ENCODE measurements at places on chromosomes 11 and 22.

GRCh38 chr11:71120471-71120896, 131.9 kb downstream of the SHANK2 start:
- H3K27ac ChIP-seq: no peak overlapping the region
- no peaks in the 10 kb centered on the region for H3K4me1 ChIP-seq
- peak; percentile 8 for DNase-seq
- H3K36me3 ChIP-seq: no peaks in the 10 kb centered on the region

- H3K36me3 ChIP-seq: no peaks in the 10 kb centered on the region
- H3K27me3 ChIP-seq: peaks cover 5% of the 10 kb centered on the region
- no peak overlapping the region for H3K4me3 ChIP-seq
- DNase-seq: no peak
Observed at GRCh38 chr11:12516387-12517105, 139.2 kb downstream of the PARVA start.

DNA sequence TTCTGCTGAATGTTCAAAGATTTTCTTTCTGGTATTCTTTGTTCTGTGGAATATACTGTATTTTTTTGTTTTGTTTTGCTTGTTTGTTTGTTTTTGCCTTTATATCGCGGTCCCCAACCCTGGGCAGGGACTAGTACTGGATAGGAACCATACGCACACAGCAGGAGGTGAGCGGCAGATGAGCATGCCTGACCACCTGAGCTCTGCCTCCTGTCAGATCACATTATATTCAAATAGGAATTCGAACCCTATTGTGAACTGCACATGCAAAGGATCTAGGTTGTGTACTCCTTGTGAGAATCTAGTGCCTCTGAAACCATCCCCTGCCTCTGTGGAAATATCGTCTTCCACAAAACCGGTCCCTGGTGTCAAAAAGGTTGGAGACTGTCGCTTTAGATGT, 83.3 kb upstream of the ANO3 start:
- no peaks in the 10 kb centered on the region for H3K27me3 ChIP-seq
- H3K27ac ChIP-seq: no peak overlapping the region
- no peaks in the 10 kb centered on the region for H3K4me1 ChIP-seq

DNA sequence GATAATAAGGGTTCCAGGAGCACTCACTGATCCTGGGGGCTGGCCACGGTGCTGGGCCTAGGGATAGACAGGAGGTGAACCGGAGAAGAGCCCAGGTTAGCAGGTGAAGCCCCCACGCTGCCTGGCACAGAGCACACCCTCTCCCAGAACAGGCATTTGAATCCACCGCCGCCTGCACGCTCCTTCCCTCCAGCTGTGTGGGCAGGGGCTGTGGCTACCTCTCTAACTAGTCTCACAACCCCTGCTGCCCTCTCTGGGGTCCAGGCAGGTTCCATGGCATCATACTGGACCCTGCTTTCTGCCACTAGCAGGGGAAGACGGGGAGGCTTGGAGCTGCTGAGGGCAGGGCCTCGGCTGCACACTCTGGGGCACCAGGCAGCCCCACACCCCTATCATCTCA, 358.0 kb downstream of the CTTN start:
- H3K27me3 ChIP-seq: peaks cover 2% of the 10 kb centered on the region
- H3K36me3 ChIP-seq: no peaks in the 10 kb centered on the region
- H3K27ac ChIP-seq: no peak overlapping the region
- DNase-seq: no peak
- no peak overlapping the region for H3K4me3 ChIP-seq
- no peaks in the 10 kb centered on the region for H3K4me1 ChIP-seq

DNA sequence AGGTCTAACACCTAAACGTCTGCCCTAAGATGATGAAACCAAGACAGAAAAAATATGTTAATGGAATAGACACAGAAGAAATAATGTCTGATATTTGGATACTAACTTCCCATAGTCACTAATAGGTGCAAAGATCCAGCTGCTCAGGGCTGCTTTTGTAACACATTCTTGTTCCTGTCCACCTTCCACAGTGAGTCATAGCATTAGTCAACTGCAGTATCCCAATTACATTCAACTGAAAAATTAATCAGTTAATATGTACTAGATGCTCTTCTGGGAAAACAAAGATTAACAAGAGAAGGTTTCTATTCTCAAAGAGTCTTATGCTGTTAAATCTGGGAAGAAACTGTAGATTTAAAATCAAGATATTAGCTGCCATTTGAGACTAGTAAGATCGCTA, 47.6 kb downstream of the HEPHL1 start:
- H3K4me1 ChIP-seq: no peaks in the 10 kb centered on the region
- no peaks in the 10 kb centered on the region for H3K36me3 ChIP-seq
- H3K4me3 ChIP-seq: no peak overlapping the region
- H3K27ac ChIP-seq: no peak overlapping the region

DNA sequence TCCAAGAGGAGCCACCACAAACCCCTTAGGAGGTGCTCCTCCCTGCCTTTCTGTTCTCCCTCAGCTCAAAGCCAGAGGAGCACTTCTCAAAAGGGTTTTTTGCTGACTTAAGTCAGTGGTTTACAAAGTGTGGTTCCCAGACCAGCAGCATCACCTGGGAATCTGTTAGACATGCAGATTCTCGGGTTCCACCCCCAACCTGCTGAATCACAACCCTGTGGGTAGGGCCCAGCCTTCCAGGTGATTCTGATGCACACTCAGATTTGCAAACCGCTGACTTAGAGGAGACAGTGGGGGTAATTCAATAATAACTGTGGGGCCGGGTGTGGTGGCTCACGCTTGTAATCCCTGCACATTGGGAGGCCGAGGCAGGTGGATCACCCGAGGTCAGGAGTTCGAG, 22.8 kb downstream of the CREB3L1 start:
- DNase-seq: peak; percentile 51
- H3K27me3 ChIP-seq: peaks cover 10% of the 10 kb centered on the region
- no peak overlapping the region for H3K4me3 ChIP-seq
- H3K36me3 ChIP-seq: no peaks in the 10 kb centered on the region

DNA sequence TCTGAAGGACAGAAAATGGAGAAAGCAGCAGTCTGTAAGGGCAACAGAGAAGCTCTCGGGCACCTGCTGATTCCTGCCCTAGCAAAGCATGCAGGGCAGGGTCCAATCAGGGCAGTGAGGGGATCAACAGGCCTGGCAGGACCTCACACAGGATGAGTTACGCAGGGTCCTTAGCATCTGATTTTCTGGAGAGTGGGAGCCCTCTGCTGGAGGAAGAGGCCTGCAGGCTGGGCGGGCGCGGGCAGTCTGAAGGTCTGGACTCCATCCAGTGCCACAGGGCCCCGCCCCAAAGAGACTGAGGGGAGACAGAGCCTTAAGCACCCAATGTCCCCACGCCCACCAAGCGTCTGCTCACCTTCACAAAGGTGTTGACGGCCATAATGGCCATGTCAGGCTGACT, 28.9 kb downstream of the AP1B1 start:
- H3K27ac ChIP-seq: no peak overlapping the region
- H3K27me3 ChIP-seq: no peaks in the 10 kb centered on the region
- DNase-seq: peak; percentile 9

DNA sequence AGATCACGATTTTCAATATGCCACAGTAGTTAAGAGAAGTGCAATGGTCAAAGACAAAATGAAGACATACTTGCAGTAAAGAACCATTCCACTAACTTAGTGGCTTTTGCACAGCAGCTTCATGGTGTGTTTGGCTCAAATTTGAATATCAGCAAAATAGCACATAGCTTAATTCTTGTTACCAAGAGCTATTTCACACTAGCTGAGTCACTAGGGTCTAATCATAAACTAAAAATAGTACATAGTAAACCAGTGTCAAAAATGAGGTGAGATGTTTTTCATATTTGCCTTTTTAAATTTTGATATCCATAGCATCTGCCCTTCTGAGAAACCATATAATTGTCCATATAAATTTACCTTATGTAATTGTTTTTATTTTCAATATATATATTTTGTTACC, 325.0 kb upstream of the LUZP2 start:
- DNase-seq: no peak
- no peaks in the 10 kb centered on the region for H3K27me3 ChIP-seq

- H3K4me3 ChIP-seq: no peak overlapping the region
- no peaks in the 10 kb centered on the region for H3K27me3 ChIP-seq
- no peaks in the 10 kb centered on the region for H3K4me1 ChIP-seq
- no peak overlapping the region for H3K27ac ChIP-seq
Observed at GRCh38 chr11:84564180-84564866, 1062.8 kb downstream of the DLG2 start.

DNA sequence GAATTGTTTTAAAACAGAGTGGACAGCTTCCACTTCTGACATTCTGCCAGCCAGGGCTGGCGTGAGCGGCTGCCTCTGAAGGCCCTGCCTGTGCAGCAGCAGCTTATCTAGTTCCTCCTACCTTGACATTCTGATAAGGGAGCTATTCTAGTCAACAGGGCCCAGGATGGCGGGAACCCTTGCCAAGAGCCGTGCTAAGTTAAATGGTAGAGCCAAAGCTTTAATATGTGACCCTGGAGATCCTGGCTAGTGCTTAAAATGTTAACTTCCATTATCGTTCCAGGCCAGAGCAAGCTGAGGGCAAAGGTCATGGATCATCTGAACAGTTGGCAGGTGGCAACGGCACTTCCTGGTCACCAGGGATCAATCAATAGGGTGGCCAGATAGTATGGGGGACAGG, 3.5 kb downstream of the KCNJ5 start:
- H3K36me3 ChIP-seq: no peaks in the 10 kb centered on the region
- DNase-seq: no peak
- no peak overlapping the region for H3K4me3 ChIP-seq
- H3K27me3 ChIP-seq: peaks cover 21% of the 10 kb centered on the region
